ENCODE measurements at places on chromosomes 1 and 21. TPM values are rescaled to one million over a fixed set of nuclear protein-coding genes. Genes with fewer than 3 reads are reported as not detected.

The ANKRD35 gene
- total RNA-seq: 16.9 TPM

The C1orf141 gene
- not detected for total RNA-seq

The KLHDC7A gene
- 0.05 TPM for total RNA-seq

The ZBTB8B gene
- not detected for total RNA-seq

The NBPF12 gene
- 2.3 TPM for total RNA-seq

The STUM gene
- total RNA-seq: not detected

The FCAMR gene
- not detected for total RNA-seq

The LDLRAP1 gene
- 34.5 TPM for total RNA-seq

The RIPPLY3 gene
- total RNA-seq: 1.1 TPM

The SLC30A10 gene
- not detected for total RNA-seq

The S100A9 gene
- 5,057 TPM for total RNA-seq

The HSD11B1 gene
- 0.79 TPM for total RNA-seq

The FYB2 gene
- total RNA-seq: not detected

The KPRP gene
- total RNA-seq: not detected

The ARID1A gene
- total RNA-seq: 29.9 TPM

The NPHS2 gene
- total RNA-seq: not detected

The TIMM17A gene
- total RNA-seq: 40.6 TPM

The AMY2B gene
- 1.5 TPM for total RNA-seq

The COPA gene
- 112 TPM for total RNA-seq

The TAL1 gene
- not detected for total RNA-seq

The EPHX1 gene
- total RNA-seq: 25.0 TPM

The G0S2 gene
- total RNA-seq: 105 TPM
